ENCODE measurements at places on chromosomes 7 and 10.
A peak's percentile ranks its signal among the peaks of the same experiment; 100 is the strongest.

DNA sequence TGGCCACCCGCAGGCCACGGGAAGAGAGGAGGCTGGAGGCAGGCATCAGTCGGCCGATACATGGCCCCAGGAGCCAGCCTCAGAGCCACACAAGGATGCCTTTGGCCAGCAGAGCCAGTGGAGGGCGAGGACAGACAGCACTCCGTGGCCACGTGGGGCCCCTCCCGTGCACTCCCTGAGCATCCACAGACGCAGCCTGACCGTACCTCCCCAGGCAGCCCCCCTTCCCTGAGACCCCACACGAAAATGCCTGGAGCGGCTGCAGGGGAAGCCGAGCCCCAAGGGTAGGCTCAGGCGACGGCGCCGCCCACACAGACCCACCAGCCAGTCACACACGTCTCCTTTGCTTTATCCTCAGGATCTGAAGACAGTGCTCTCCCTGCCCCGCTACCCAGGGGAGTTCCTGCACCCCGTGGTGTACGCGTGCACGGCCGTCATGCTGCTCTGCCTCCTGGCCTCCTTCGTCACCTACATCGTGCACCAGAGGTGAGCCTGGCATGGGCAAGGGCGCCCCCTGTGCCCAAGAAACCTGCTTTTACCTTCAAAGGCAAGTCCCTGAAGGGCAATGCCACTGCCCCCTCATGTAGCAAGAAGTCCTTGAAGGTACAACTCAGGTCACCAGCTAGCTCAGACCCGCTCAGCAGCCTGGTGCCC lies 9.0 kb downstream of the ADGRA1 start:
- DNase-seq: no peak

GRCh38 chr7:55104712-55105433 lies 86.1 kb downstream of the EGFR start:
- DNase-seq: no peak

GRCh38 chr7:67616517-67616916 lies 619.9 kb downstream of the TYW1 start:
- no peak for DNase-seq

DNA sequence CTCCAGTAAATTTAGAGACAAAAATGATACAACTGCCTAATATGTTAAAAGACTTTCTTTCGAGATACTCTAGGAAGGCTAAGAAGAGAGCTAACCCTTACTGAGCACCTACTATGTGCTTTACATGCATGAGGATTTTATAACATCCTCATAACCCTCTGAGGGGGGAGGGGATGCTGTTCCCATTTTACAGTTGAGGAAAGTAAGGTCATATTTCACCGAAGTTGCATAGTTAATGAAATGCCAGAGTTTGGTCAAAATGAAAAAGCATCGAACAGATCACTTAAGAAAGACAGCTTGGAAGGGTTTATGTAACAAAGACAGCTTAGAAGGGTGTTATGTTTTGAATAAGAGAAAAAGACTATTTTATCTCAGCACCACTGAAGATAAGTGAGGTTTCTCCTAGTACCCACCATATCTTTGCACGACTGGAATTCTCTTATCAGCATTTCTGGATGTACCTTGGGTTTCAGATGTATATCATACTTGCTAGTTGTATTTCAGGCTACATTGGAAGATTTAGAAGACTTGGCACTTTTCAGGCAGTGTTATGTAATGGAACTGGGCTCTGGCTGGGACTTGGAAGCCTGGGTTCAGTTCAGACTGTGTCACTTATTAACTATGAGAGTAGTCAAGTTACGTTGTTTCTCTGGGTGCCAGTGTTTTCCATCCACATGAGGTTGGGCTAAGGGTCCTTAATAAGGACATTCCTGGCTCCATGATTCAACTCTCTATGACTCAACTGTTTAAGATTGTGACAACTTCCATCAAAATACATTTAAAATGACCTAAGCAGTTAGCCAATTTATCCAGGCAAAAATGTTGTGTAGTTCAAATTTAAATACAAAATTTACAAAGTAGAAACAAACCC lies 6.0 kb downstream of the RHOBTB1 start:
- DNase-seq: peak; percentile 30

- DNase-seq: peak; percentile 11
Measured at GRCh38 chr10:87862679-87863052, 667 bp downstream of the KLLN start.

Data from GM03348 (cell line).